ENCODE measurements at places on chromosomes 3 and 15. TPM values are rescaled to one million over a fixed set of nuclear protein-coding genes. Genes with fewer than 3 reads are reported as not detected.

C15orf62 gene
- not detected for total RNA-seq

CRYGS gene
- 0.43 TPM for total RNA-seq

CCDC54 gene
- total RNA-seq, result not detected

GOLGA8Q gene
- 1.3 TPM for total RNA-seq

CACNA2D3 gene
- total RNA-seq, result 0.18 TPM

MAPKAPK3 gene
- total RNA-seq, result 19.6 TPM

SUSD5 gene
- 3.6 TPM for total RNA-seq

FMN1 gene
- total RNA-seq, result 1.0 TPM

SPESP1 gene
- 3.2 TPM for total RNA-seq

FAM162A gene
- total RNA-seq, result 19.1 TPM

CYP1A2 gene
- not detected for total RNA-seq

FRG2C gene
- not detected for total RNA-seq

TMC3 gene
- total RNA-seq, result not detected

EPHB1 gene
- 0.28 TPM for total RNA-seq

GOLGA8S gene
- under 0.01 TPM for total RNA-seq

ACOX2 gene
- total RNA-seq, result 25.8 TPM

PLSCR5 gene
- not detected for total RNA-seq
